ENCODE measurements at places on chromosomes 12 and 14.

- no peak for DNase-seq
Measured at GRCh38 chr12:78671295-78671694, 193.3 kb upstream of the SYT1 start.

GRCh38 chr12:98126637-98127335, 388.6 kb upstream of the TMPO start:
- no peak for DNase-seq

GRCh38 chr12:28936711-28937110, 212.4 kb upstream of the FAR2 start:
- DNase-seq = no peak

GRCh38 chr14:35631071-35631805, 97.3 kb downstream of the INSM2 start:
- no peak for DNase-seq

GRCh38 chr12:5794156-5794555, 150.9 kb downstream of the ANO2 start:
- no peak for DNase-seq

DNA sequence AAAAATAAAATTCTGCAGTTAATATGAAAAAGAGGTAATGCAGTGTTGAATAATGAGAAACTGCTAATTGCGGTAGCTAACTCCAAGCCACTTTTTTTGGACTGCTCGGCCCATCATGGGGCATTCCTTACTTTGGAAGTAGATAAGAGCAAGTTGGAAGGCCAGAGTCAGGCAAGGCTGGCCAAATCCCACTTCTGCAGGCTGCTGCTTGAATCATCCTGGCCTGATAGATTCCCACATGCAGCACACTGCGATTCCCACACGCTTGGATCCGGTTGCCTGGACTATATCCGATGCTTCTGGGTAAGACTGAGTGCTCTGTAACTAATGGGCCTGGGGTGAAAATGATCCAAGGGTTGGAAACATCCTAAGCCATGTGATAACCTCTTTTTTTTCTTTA, 10.6 kb downstream of the EIF2B2 start:
- no peak for DNase-seq

- no peak for DNase-seq
Measured at GRCh38 chr14:104103446-104104075, 18.1 kb downstream of the ASPG start.

- DNase-seq = no peak
Measured at GRCh38 chr12:91327889-91328288, 145.3 kb upstream of the DCN start.

DNA sequence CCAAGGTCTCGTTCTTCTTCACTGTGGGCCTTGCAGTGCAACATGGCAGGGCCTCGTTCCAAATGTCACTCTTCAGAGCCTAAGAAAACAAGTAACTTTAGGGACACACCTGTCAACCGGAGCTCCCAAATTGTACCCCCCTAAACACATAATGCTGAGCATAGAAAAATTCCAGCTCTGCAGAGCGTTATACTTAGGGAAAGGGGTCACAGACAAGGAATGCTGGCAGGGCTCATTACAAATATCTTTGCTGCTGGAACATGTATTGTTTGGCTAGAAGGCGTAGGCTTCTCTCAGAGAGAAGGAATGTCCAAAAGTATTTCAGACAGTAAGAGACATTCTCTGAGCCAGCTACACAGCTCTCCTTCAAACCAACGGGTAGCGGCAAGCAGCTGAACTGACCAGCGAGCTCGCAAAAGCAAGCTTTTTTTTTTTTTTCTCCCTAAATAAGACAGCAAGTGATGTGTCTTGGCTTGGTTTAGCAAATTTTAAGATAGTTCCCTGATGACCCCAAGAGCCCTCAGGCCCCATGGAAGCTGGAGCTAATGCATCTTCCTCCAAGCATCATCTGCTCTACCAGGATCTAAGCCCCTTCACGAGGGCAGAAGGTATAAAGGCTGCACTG, 24.5 kb downstream of the SSH1 start:
- no peak for DNase-seq

- DNase-seq = no peak
Measured at GRCh38 chr14:58796242-58797009, 158.7 kb downstream of the DACT1 start.

DNA sequence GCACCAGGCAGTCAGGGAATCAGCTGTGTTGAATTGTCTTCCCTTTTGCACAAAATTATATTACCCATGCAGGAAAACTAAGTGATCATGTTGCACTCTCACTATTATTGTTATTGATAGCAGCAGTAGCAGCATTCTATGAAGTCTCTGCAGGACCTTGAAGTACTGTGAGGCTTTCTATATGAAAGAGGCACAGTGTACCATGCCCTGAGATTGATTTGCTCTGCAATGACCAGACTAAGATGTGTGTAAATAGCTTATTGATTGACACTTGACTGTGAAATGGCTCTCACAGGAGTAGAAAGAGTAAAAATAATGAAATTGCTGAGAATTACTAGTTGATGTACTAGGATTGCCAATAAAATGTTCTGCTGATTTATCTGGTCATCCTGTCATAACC, 99.9 kb downstream of the KICS2 start:
- DNase-seq = no peak

DNA sequence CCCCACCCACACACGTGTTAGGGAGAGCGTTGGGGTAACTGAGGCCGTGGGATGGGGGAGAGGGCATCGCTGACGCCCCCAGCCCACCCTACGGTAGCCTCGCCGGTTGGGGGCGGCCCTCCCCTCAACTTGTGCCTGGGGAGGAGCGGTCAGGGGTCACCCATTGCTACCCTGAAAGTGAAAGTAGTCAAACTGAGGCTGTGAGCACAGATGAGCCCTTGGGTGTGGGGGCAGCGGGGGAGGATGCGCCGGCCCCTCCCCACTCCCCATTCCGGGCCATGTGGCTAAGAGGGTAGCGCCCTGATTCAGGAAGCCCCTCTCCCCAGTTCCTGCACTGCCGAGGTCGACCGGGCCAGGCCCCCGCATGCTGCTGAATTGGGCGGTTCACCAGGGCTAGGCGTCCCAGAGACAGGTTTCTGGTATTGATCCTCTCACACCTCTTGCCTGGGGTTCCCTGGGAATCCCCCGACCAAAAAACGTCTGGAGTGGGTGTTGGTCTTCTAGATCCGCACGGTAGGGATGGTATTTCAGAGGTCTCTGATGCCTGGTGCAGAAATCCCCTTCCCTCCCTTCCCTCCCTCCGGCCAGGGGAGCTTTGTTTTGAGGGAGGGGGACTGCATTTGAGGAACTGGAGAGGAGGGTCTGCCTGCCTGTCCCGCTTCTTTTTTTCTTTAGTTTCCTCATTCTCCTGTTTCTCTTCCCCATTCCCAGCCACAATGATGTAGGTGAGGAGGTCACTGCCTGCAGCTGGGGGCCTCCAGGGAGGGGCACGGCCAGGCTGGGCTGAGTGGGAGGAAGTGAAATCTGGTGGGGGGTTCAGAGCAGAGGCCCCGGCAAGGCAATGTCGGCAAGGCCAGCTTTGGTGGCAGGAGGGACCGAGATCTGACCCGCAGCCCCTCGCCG, 1.0 kb downstream of the SH2B3 start:
- peak; percentile 67 for DNase-seq

DNA sequence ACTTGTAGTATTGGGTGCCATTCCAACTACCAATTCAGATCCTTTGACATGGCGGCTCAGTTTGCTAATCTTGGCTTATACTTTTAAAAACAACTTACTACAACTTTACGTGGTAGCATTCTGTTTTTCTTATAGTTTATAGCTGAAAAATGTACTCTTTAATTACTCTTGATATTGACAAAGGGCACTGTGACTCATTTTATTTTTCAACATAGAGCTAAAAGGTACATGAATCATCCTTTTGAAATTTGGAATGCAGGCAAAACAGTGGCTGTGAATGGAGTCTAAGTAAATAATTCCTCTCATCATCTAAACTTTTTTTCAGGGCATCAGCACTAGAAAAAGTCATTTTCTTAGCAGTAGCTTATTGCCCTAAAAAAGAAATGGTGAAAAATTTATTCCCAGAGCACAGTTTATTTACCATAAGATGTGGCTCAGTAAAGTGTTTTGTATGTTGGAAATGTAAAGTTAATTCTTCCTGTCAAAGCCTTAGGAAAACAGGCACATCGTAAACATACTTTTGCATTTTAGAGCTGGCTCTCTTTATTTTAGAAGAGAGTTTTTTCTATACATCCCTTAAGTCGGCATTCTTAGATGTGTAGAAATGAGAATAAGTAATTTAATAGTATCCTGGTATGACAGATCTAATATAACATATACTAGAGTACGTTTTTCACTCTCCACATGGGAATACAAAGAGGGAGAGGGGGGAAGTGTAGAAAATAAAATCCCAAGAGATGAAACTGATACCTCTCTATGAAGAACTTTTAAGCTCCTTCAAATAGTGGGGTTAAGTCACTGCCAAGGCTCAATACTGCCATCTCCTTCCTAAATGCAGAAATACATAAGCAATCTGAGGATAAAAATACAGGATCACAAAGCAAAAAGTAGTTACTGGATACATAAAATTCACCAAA, 55.2 kb downstream of the SLC25A21 start:
- no peak for DNase-seq

DNA sequence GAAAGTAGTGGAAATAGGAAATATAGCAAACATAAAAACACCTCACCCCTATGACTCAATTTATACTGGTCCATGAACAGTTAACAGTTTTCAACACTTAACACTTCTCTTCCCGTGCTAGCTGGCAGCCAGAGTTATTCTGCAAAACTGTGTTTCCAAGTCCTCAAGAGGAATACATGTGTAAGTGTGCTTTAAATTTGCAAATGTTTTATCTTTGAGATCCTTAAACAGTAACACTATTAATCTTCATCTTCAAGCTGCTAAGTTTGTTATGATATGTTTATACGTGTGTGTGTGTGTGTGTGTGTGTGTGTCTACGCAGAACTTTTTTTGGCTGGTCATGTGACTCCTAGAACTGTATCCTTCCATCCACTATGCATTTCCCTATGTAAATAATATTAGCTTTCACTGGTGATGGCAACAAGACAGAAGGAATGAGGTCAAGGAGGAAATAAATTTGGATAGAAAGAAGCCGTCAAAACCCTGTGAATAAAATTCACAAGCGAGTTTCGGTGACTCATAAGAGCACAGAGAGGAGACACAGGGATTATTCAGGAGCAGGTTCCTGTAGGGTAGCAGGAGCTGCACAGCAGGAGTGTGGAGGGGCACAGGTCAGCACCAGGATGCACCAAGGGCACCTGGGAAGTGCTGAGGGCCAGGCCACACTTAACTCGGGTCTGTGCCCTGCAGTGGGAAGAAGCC, 105.9 kb upstream of the ETV6 start:
- DNase-seq = no peak

DNA sequence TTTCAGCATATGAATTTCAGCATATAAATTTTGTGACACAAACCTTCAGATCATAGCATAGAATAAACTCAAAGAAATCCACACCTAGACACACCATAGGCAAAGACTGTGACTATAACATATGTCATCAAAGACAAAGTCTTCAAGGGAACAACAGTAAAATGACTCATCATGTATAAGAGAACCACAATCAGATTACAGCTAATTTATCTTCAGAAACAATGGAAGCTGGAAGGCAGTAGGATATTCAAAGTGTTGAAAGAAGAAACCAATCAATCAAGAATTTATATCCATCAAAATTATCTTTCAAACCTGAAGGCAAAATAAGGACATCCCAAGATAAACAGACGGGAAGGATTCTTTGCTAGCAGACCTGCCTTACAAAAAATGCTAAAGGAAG, 29.0 kb downstream of the DLK1 start:
- DNase-seq = no peak

- no peak for DNase-seq
Measured at GRCh38 chr12:16622338-16622737, 16.4 kb upstream of the LMO3 start.

GRCh38 chr12:25975179-25975578, 16.7 kb downstream of the RASSF8 start:
- DNase-seq = no peak
